ENCODE measurements at places on chromosomes 4 and X.
A peak's percentile ranks its signal among the peaks of the same experiment; 100 is the strongest.

GRCh38 chr4:86152454-86152853 is 207.4 kb downstream of the MAPK10 start:
- no peak for DNase-seq

GRCh38 chr4:6621556-6621927 is 18.9 kb upstream of the MRFAP1 start:
- DNase-seq, result no peak

- DNase-seq, result peak; percentile 76
Observed at GRCh38 chrX:138925330-138925729, 213.8 kb upstream of the FGF13 start.

- DNase-seq, result no peak
Observed at GRCh38 chr4:148069086-148069894, 337.4 kb downstream of the ARHGAP10 start.

- DNase-seq, result no peak
Observed at GRCh38 chr4:167492007-167492406, 257.7 kb upstream of the SPOCK3 start.

All from fibroblast of skin of back (primary cell).